ENCODE measurements at places on chromosomes 3 and 15.

GRCh38 chr15:42373936-42374335 lies 14.6 kb downstream of the CAPN3 start:
- DNase-seq: no peak

GRCh38 chr15:39312984-39313383 lies 267.9 kb upstream of the THBS1 start:
- no peak for DNase-seq

GRCh38 chr15:75545064-75545463 lies 34.1 kb downstream of the PTPN9 start:
- DNase-seq: no peak

DNA sequence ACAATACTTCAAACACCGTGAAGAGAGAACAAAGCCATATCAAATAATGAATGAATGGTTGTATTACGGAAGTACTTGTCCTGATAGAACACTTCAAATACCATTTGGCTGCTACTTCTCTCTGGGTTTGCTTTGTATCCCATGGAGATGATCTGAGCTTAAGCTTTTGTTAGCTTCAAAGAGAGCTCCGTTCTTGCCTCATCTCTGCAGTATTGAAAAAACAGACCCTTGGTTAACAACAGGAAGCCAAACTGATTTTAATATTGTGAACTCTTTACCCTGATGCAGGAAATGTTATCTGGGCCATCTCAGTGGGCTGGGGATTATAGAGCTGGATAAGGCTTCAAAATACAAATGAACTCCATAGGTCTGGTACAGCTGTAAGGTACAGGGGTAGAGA lies 101.0 kb downstream of the CHL1 start:
- no peak for DNase-seq

DNA sequence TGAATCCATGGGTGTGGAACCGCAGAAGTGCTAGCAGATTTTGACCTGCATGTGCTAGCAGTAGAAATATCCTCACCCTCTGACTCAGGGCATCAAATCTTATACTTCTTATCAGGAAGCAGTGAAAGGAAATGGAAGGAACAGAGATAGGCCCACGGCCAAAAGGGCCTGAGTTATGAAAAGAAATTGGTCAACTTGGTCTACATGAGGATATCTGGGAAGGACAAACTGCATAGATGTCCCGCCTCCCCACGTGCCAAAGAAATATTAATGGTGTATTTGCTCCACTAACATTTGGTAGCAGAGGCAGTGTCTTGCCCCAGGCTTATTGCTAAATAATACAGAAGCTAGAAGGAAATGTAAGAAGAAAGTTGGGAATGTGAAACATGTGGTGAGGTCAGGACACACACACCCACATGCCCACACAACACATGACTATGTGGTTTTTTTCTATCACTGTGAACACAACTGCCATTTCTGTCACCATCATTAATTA lies 93.6 kb upstream of the COL8A1 start:
- DNase-seq: no peak

GRCh38 chr3:20564966-20565365 lies 379.0 kb upstream of the SGO1 start:
- DNase-seq: no peak

GRCh38 chr15:28900892-28901586 lies 15.3 kb downstream of the APBA2 start:
- no peak for DNase-seq

- no peak for DNase-seq
Observed at GRCh38 chr3:157089455-157090221, 70.3 kb downstream of the CCNL1 start.

GRCh38 chr3:53668872-53669271 lies 174.5 kb downstream of the CACNA1D start:
- DNase-seq: no peak

DNA sequence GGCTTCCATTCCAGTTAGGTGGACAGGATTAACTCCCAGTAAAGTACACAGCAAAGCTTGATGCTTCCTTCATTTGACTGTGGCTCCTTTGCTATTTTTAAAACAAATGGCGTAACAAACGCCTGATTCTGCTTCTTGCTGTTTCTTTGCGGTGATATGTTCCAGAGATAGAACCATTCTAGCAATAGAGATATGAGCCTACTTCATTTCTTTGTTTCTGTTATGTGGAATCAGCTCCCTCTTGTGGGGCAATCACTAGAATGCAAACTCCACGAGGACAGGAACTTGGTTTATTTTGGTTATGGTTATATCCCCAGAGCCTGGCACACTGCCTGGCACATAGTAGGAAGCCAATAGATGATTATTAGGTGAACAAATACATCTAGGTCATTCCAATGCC lies 122.6 kb upstream of the SLC6A11 start:
- DNase-seq: no peak

DNA sequence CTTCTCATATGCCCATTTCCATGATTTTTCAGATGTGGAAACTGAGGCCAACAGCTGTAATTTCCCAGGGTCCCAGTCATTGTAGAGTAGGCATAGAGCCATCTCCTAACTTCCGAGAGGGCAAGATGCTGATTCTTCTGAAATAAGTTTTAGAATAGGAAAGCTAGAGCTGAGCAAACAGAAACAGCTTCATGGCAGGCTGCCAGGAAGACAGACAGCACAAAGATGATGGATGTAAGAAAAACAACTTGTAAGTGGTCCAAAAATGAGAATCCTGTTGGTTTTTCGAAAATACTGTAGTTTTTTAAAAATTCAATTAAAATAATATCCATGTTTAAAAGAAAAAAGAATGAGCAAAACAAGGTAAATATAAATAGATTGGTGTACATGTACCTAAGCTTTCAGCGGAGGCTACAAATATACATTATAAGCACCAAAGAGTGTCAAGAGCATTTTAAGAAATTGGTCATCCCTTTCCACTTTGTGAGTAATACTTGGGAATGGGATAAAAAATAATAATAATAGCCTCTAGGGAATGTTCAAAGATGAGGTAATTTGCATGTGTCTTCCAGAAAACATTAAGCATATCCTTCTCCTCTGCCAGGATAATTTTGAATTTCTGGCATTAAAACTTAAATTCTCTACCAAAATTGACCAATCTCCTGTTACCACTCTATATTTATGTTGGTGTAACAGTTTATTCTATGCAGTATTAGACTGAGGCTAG lies 406.6 kb downstream of the MECOM start:
- no peak for DNase-seq

DNA sequence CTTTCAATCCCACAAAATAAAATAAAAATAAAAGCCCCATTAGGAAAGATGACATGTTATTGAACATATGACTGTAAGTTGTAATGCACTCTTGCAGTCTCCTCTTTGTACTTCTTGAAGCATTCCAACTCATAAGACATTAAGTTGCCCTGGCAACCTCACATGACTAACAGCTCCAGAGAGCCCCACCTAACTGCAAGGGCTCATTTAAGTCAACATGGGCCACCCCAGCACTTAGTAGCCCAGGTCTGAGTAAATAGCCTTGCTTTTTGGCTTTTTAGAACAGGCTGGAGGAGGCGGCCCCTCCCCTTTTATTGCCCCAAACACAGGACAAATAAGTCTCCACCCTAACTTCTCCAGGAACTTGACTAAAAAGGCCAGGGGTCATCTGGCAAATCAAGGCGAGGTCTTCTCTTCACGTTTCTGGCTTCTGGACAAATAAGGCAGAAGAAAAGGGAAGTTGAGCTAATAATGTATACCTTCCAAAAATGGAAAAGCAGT lies 135.1 kb downstream of the TMCO5A start:
- DNase-seq: no peak

DNA sequence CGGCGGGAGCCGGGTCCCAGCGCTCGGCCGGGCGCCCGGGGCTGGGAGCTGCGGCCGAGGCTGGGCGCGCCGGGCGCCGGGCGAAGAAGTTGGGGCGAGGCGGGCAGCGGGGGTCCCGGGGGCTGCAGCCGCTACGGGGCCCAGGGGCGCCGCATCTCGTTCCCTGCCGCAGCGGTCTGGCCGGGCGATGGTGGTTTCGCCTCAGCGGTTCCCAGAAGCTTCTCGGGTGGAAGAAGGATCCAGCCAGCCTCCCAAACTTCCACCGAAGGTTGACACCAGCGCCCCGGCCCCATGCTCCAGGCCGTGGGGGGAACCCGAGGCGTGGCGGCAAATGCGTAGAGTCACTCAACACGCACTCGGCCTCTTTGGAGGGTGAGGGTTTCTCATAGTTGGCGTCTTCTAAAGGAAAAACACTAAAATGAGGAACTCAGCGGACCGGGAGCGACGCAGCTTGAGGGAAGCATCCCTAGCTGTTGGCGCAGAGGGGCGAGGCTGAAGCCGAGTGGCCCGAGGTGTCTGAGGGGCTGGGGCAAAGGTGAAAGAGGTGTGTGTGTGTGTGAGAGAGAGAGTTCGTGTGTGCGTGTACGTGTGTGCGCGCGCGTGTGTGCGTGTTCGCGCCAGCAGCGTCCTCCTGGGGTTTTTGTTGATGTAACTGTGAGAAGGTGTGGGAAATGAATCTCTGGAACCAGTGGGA lies 940 bp downstream of the BOC start:
- no peak for DNase-seq

DNA sequence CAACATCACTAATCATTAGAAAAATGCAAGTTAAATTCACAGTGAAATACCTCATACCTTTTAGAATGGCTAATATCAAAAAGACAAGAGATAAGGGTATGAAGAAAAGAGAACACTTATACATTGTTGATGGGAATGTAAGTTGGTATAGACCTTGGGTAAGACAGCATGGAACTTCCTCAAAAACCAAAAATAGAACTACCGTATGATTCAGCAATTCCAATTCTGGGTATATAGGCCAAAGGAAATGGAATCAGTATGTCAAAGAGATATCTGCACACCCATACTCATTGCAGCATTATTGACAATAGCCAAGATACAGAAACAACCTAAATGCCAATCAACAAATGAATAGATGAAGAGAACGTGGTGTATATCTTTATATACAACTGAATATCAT lies 166.8 kb upstream of the LRRN1 start:
- DNase-seq: no peak
